ENCODE measurements at places on chromosomes 1 and 21.
A peak's percentile ranks its signal among the peaks of the same experiment; 100 is the strongest.

- H3K4me3 ChIP-seq, result no peak overlapping the region
- H3K36me3 ChIP-seq, result peaks cover 3% of the 10 kb centered on the region
- no peak overlapping the region for H3K27ac ChIP-seq
- H3K27me3 ChIP-seq, result peaks cover 29% of the 10 kb centered on the region
Measured at GRCh38 chr21:45011911-45012661, 62.3 kb upstream of the ADARB1 start.

DNA sequence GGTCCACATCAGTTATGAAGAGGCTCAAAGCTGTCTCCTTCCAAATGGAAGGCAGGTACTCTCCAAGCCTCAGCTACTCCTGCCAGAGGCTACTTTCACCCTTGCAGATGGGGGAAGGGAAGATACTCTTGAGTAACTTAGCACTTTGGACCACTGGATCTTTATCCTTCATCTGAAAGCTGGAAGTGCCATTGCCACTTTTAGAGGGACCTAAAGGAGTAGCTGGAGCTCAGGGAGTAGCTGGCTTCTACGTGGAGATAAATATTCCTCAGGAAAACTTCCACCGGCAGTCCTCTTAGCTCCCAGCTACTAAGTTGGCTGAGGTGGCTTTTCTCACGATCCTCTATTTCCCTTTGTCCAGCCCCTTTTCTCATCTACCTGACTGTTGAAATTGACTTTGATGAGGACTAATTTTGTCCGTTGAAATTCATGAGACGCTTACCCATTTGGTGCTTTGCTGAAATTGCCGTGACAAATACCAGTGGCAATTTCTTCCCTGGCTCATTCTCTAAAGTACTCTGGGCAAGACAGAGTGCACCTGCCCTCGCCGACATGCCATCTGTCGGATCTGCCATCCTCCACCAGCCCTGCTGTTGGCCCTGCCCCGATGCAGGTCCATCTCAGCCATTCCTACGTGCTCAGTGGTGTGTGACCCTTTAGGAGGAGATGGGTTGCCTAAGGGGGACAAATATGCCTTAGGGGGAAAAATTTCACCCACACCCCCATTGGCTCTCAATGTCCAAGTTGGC, 13.6 kb downstream of the IGSF21 start:
- H3K27ac ChIP-seq, result no peak overlapping the region
- H3K36me3 ChIP-seq, result no peaks in the 10 kb centered on the region
- no peaks in the 10 kb centered on the region for H3K4me1 ChIP-seq
- no peak overlapping the region for H3K4me3 ChIP-seq

DNA sequence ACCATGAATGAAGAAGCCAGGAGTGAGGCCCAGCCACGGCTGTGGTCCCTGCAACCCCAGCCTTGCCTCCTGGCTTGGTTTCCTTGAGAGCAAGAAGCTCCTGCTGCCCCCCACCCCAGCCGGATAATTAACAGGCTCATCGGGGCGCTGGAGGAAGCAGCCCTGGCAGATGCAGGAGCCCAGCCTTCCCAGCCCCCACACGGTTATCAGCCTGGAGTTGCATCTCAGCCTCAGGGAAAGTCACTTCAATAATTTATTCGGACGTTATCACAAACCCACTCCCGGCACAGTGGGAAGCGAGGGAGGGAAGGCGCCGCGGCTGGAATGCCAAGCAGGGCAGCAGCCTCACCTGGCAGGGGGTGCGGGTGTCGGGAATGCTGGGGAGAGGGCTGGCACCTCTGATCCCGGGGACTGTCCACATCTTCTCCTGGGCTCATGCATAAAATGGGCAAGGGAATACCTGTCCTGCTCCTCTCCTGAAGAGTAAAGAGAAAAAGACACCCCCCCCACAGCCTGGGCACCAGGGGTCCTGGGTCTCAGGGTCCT, 43.3 kb upstream of the LRP8 start:
- peaks cover 18% of the 10 kb centered on the region for H3K4me1 ChIP-seq
- no peak overlapping the region for H3K27ac ChIP-seq
- DNase-seq, result no peak
- peaks cover 4% of the 10 kb centered on the region for H3K36me3 ChIP-seq
- peaks cover 3% of the 10 kb centered on the region for H3K27me3 ChIP-seq

DNA sequence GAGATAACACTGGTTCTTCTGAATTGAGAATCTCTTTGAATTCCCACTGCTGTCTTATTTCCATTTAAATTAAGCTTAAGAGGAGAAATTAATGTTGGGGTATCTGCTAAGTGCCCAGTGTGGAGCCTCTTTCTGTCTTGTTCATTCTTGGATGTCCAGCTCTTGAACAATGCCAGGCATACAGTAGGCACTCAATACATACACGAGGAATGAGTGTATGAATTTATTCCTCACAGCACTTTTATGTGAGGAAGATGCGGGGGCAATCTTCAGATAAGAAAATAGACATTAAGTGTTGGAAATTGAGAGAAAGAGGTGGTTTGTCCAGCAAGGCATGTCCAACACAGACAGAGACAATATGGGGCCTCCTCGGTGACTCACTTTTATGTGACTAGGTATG, 11.8 kb upstream of the ATF3 start:
- peaks cover 2% of the 10 kb centered on the region for H3K36me3 ChIP-seq
- peak overlapping the region; percentile 48 for H3K27ac ChIP-seq
- H3K4me3 ChIP-seq, result no peak overlapping the region
- peaks cover 9% of the 10 kb centered on the region for H3K4me1 ChIP-seq

DNA sequence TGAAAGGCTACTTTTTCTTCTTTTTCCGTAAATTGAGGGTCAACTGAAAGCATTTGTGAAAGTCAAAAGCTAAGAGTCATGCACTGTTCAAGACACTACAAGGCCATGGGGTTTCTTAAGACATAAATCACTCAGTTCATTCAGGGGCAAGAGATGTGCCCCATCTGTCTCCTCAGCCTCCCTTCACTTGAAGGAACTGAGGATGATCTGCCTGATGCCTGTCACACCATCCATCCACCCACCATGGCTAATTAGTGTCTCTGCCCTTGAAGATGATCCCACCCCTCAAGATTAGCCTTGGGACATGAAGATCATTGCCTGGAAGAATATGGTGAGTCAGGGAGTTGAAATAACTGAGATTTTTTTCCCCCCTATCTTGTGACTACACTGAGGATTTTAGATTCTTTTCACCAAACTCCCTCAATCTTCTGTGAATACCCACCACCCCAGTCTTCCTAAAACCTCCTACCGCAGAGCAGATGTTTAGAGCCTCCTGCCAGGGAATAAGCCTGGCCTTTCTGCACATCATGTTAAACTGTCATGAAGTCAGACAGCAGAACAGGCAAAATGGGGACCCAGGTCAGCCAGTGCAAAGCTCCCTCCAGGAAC, 88.6 kb upstream of the LMO4 start:
- peaks cover 5% of the 10 kb centered on the region for H3K27me3 ChIP-seq
- DNase-seq, result no peak
- no peak overlapping the region for H3K4me3 ChIP-seq
- no peak overlapping the region for H3K27ac ChIP-seq
- no peaks in the 10 kb centered on the region for H3K36me3 ChIP-seq

- no peaks in the 10 kb centered on the region for H3K27me3 ChIP-seq
- H3K27ac ChIP-seq, result no peak overlapping the region
- no peaks in the 10 kb centered on the region for H3K36me3 ChIP-seq
- no peak overlapping the region for H3K4me3 ChIP-seq
- no peaks in the 10 kb centered on the region for H3K4me1 ChIP-seq
Measured at GRCh38 chr1:83102630-83103071, 896.3 kb downstream of the TTLL7 start.

DNA sequence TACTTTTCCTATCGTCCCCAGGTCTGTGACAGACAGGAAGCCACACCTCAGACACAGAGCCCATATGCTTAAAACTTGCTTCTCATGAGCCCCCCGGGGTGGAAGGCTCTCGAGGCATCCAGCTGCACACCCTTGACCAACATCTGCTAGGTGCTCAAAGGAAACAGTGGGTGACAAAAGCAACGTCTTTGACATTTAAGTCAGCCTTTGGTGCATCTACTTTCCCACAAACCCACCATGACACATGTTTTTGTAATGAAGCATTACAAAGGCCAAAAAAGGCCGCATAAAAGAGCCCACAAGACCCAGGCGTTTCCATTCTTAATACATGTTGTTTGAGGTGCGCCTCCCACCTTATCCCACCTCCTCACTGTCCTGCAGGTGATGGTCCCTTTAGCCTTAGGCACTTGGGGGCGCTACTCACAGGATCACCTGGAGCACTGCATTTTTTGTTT, 11.8 kb upstream of the FASLG start:
- no peak overlapping the region for H3K27ac ChIP-seq
- DNase-seq, result no peak
- H3K4me1 ChIP-seq, result peaks cover 25% of the 10 kb centered on the region

- no peak for DNase-seq
- H3K27ac ChIP-seq, result no peak overlapping the region
- H3K4me3 ChIP-seq, result no peak overlapping the region
- H3K27me3 ChIP-seq, result no peaks in the 10 kb centered on the region
Measured at GRCh38 chr1:186785503-186785902, 43.2 kb upstream of the PLA2G4A start.

DNA sequence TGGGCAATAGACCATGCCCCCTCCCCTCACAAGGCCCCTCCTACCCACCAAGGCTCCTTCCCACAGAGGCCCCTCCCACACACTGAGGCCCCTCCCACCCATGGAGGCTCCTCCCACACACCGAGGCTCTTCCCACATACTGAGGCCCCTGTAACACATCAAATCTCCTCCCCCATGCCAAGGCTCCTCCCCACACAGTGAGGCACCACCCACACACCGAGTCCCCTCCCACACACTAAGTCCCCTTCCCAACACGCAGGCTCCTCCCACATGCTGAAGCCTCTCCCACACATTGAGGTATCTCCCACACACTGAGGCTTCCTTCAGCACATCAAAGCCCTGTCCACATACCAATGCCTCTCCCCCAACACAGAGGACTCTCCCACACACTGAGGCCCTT, 391.8 kb downstream of the CAMTA1 start:
- H3K4me1 ChIP-seq, result no peaks in the 10 kb centered on the region
- H3K36me3 ChIP-seq, result no peaks in the 10 kb centered on the region
- H3K4me3 ChIP-seq, result no peak overlapping the region

- DNase-seq, result no peak
- H3K27ac ChIP-seq, result no peak overlapping the region
- H3K36me3 ChIP-seq, result no peaks in the 10 kb centered on the region
- H3K4me3 ChIP-seq, result no peak overlapping the region
- H3K4me1 ChIP-seq, result no peaks in the 10 kb centered on the region
Measured at GRCh38 chr1:181711820-181712219, 228.5 kb downstream of the CACNA1E start.

DNA sequence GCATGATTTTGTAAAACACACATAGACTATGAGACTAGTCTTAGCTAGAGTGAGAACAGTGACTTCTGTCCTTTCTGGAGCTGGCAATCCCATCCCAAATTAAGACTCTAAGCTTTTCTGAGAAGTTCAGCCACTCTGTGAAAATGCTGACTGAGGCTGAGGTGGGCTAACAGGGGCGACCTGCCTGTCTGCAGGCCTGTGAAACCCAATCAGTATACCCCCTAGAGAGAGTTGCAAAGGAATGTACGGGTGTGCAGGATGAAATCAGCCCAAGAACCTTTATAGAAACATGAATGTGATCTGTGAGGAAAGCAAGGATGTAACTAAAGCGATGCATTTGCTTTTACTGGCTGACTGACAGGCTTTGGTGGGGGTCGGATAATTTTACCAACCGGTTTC, 16.0 kb upstream of the TBX15 start:
- no peak overlapping the region for H3K4me3 ChIP-seq
- H3K36me3 ChIP-seq, result peaks cover 2% of the 10 kb centered on the region
- H3K27me3 ChIP-seq, result peaks cover 38% of the 10 kb centered on the region
- H3K27ac ChIP-seq, result no peak overlapping the region

DNA sequence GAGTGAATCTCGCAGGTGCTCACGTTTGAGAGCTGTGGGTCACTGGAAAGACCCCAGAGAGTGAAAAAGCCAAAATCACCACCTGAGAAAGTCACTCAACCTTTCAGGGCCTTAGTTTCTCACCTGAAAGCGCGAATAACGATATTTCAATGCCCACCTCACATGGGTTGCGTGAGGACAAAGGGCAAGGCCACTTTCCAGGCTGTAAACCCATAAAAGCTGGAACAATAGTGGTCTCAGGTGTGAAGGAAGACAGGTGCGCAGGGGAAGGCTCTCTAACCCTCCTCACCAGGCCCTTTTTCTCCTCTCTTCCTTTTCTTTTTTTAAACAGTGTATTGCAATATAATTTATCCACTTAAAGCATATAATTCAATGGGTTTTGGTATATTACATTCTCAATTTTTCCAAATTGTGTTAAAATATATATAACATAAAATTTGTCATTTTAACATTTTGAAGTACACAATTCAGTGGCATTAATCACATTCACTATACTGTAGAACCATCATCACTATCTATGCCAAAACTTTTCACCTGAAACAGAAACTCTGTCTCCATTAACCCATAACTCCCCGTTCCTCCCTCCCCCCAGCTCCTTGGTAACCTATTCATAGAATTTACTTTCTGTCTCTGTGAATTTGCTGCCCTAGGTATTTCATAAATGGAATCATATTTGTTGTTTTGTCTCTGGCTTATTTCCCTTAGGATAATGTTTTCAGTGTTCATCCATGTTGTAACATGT, 118.4 kb upstream of the TNR start:
- H3K36me3 ChIP-seq, result no peaks in the 10 kb centered on the region
- DNase-seq, result no peak
- peaks cover 8% of the 10 kb centered on the region for H3K27me3 ChIP-seq
- no peak overlapping the region for H3K4me3 ChIP-seq
- H3K4me1 ChIP-seq, result no peaks in the 10 kb centered on the region

DNA sequence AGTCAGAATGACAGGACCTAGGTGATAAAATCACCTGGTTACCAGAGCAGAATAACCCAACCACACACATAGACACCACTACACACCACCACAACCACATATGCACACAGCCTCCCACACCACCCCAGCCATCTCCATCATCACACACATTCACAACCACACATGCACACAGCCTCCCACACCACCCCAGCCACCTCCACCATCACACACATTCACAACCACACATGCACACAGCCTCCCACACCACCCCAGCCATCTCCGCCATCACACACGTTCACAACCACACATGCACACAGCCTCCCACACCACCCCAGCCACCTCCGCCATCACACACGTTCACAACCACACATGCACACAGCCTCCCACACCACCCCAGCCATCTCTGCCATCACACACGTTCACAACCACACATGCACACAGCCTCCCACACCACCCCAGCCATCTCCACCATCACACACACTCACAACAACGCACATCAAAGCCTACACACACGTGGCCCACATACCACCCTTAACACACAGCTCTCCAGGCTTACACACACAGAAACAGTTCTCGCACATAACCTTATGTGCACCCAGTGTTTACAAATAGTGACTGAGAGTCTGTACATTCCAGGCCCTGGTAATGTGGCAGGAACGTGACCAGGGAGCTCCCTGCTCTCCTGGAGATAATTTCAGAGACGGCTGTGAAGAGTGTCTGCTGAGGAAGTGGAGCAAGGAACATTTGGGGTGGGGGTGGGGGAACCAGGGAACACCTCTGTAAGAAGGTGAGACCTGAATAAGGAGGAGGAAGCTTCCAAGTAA, 3.3 kb upstream of the GJB3 start:
- no peak overlapping the region for H3K27ac ChIP-seq
- peaks cover 2% of the 10 kb centered on the region for H3K36me3 ChIP-seq
- DNase-seq, result no peak
- H3K4me1 ChIP-seq, result no peaks in the 10 kb centered on the region
- H3K27me3 ChIP-seq, result peaks cover 21% of the 10 kb centered on the region
